ENCODE measurements at places on chromosomes 13 and 19.

DNA sequence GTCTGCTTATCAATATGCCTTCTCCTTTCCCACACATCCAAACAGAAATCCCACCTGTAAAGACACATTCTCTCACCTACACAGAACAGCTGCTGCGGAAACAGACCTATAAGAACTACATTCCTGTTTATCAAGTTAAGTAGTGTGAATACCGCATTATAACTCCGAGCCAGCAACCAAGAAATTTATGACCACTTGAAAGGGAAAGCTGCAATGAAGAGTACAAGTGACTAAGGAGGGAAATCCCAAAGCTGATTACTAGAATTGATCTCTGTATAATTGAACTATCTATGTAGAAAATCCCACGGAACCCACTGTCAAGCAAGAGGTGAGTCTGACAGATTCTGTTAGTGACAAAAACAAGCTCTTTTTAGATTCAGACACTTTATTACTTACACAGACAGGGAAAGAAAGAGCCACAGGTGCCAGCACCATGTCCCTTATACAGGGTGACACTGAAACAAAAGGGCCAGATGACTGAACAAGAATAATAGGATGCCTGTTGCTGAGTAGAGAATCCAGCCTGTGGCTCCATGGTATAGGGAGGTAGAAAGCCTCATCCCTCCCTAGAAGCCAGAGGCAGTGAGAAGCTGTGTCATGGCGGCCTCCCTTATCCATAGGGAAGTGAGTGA is 1.6 kb upstream of the IGFL4 start:
- no peak for DNase-seq

DNA sequence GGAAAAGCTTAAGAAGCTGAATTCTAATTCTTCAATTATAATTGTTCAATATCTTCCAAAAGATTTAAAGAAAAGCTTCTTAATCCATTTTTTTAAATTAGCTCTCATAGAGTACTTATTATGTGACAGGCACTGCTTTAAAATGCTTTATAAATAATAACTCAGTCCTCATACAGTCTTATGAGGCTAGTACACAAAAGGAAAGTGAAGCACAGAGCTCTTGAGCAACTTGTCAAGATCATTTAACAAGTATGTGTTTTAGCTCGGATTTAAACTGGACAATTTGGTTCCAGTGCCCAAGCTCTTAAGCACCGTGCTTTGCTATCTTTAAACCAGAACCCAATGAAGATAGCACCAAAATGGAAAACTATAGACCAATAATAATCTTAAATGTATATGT is 106.1 kb downstream of the DHRS12 start:
- no peak for DNase-seq

GRCh38 chr13:40345149-40345514 is 321.3 kb downstream of the FOXO1 start:
- no peak for DNase-seq

- no peak for DNase-seq
These were observed 2.7 kb upstream of the C3 start for GRCh38 chr19:6723108-6723618.

DNA sequence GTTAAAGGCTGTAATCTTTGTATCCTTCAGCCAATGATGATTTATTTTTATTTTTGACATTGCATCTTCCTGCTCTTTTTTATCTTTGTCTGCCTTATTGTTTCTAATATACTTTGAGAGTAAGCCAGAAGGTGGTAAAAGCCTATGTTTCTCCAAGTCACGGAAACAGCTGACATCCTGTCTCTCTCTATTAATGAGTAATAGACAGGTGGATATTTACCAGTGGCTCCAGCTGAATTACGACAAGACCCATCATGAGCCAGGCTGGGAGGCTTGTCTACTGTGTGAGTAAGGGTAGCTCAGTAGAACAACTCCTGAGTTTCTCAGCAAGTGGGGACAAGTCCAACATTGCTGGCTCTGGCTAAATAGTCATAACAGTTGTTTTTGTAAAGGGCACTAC is 166.6 kb downstream of the NDFIP2 start:
- peak; percentile 88 for DNase-seq

- DNase-seq = no peak
These were observed 1584.5 kb upstream of the MIR17HG start for GRCh38 chr13:89763005-89763404.

- DNase-seq = no peak
These were observed 84.7 kb downstream of the KDM4B start for GRCh38 chr19:5053661-5054060.

GRCh38 chr13:76503766-76504165 is 382.4 kb downstream of the KCTD12 start:
- peak; percentile 57 for DNase-seq

DNA sequence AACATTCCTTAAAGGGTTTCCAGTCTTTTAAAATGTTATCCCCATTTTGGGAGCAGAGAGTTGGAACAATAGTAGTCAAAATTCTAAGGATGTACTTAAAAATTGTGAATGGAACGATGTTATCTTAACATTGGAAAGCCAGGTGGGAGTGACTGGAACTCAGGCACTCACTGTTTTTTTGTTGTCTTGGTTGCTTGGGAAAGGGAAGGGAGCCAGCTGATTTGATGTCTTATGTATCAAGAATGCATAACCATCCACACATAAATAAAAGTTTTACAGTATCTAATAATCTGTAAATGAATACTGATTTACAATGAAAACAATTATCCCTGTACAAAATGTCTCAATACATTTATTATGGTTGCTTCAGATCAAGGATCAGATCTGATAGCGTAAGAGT is 88.7 kb downstream of the SLC10A2 start:
- no peak for DNase-seq

GRCh38 chr19:33297401-33298145 is 4.8 kb downstream of the CEBPA start:
- DNase-seq = no peak

DNA sequence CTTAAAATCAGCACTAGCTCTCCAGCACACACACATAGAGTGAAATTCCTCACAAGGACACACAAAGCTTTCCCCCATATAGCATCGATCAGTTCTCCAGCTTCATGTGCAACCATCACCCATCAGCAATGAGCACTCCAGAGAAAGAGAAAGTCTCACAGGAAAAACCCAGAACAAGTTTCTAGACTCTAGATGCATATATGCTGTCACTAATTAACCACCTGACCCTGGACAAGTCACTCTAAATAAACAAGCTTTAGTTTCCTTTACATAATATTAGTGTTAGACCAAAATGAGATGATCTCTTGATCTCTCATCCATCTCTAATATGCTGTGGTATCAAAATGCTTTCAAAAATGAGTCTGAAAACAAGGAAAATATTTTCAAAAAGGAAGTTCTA is 81.2 kb downstream of the TBC1D4 start:
- DNase-seq = no peak

DNA sequence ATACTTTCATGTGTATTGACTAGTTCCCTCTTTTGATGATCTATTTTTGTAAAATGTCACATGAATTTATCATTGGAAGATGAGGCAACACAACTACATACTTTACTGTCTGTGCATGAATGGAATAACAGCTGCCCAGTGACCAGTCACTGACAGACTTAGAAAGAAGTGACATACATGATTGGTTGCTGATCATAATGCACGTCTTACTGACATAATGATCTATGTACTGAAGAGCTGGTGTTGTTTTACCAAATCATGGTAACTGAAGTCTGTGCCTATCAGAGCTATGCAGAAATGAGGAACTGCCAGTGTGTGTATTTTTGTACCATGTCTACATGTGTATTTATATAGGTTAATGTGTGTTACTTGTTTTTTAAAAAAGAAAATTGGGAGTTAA is 26.5 kb downstream of the GPR18 start:
- peak; percentile 36 for DNase-seq

GRCh38 chr13:46982856-46983582 is 86.2 kb upstream of the HTR2A start:
- DNase-seq = peak; percentile 85

DNA sequence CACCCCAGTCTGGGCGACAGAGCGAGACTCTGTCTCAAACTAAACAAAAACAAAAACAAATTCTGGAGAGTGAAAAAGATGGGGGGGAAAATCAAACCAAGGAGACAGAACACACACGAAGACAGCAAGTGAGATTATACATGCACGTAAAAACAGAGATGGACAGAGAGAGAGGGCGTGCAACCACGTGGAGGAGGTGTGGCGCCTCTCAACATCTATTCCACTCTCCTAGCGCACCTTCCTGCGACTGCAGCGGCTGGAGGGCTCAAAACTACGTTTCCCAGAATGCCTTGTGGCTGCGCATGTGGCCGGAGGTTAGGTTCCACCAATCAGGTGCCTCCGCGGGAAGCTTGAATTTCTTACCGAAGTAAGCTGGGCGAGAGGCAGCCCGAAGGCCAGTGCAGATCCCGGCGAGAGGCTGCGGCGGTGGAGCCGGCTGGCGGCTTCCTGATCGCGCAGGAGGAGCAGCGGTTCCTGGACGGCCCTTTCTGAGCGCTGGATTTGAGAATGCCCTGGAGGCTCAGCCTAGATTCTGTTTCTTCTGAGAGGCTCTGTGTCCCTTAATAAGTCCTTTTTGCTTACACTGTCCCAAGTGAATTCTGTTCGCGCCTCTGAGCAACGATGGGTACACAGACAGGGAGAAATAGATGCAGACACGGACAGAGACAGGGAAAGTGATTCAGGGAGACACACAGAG is 13.1 kb upstream of the NANOS2 start:
- peak; percentile 95 for DNase-seq

- DNase-seq = no peak
These were observed 235.0 kb downstream of the PCCA start for GRCh38 chr13:100323937-100324336.

Data from common myeloid progenitor, CD34-positive (primary cell).